Dorsolateral prefrontal cortex (tissue), 122 donors: ENCODE measurements at places on chromosomes 4 and X.

GRCh38 chrX:144006811-144007210 is 122.9 kb downstream of the UBE2NL start:
- DNase-seq: no peak

DNA sequence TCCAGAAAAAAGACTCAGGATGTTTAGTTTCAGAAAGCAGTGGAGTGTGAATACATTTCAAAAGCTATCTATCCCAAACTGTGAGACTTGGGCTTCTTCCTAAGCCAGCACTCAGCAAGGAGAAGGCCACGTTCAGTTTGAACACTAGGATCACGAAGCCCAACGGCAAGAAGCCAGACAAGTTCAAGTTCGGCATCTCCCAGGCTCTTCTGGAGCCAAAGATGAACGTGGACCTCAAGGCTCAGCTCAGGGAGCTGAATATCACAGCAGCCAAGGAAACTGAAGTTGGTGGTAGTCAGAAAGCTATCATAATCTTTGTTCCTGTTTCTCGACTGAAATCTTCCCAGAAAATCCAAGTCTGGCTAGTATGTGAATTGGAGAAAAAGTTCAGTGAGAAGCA is 7.6 kb downstream of the PLAC1 start:
- no peak for DNase-seq

DNA sequence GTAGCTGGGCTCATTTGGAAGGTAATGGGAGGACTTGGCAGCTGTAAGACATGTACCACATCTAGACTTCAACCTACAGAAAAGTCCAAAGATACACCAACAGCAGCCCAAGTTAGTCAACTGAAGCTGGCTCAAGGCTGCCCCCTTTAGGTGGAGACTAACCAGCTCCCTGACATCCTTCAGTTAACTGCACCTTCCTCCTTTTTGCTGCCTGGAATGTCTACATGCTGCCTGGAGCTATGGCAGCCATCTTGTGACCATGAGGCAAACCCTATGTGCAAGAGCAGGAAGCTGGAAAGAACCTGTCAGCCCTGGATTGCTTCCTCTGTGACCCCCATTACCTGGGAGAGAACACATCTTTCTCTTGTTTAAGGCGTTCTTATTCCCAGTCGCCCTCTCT is 25.8 kb downstream of the ARSD start:
- no peak for DNase-seq

- no peak for DNase-seq
Observed at GRCh38 chr4:159071969-159072765, 30.7 kb upstream of the RAPGEF2 start.
